Brain (organoid and tissue), 16 donors: ENCODE measurements at places on chromosomes 7 and 10. TPM values are rescaled to one million over a fixed set of nuclear protein-coding genes. Genes with fewer than 3 reads are reported as not detected.

Gene DKK1
- polyA plus RNA-seq: 0.92 TPM

Gene CXCL12
- 11.5 TPM for polyA plus RNA-seq

Gene ZNF853
- 19.3 TPM for polyA plus RNA-seq

Gene C10orf62
- polyA plus RNA-seq: not detected

Gene GIMAP6
- 5.8 TPM for polyA plus RNA-seq
